ENCODE measurements at places on chromosomes 12 and 14.

DNA sequence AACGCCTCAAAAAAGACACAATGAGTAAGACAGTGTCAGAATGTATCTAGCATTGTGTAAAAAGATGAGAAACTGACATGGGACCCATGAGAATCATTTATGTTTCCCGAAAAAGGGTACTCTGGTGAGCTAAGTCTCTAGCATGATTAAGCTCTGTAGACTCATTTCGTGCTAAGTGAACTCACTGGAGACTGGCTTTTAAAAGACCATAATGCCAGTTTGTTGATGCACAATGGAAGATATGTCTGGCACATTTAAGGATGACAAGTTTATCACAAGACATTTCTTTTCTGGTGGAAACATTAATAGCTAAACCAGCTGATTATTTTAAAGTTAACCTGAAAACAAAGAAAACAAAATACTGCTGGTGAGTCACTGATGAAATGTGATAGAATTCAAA is 233.5 kb downstream of the SLC2A13 start:
- peak; percentile 79 for DNase-seq

DNA sequence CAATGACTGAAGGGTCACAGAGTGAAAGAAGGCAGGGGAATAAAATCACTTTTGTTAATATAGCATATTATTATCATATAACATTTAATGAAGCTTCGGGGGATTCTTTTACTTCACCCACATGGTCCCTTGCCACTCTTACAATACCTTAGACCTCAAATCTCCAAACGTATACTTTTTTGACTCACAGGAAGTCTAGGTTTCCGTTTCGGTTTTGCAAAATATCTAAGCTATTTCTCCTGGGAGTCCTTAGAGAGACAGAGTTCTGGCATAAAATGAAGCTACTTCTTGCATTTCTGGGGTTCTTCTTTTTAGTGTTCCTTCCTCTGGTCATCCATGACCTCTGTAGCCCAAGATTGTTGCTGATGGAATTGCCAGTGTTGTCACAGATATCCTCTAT is 590.5 kb upstream of the ATP2B1 start:
- DNase-seq, result no peak

DNA sequence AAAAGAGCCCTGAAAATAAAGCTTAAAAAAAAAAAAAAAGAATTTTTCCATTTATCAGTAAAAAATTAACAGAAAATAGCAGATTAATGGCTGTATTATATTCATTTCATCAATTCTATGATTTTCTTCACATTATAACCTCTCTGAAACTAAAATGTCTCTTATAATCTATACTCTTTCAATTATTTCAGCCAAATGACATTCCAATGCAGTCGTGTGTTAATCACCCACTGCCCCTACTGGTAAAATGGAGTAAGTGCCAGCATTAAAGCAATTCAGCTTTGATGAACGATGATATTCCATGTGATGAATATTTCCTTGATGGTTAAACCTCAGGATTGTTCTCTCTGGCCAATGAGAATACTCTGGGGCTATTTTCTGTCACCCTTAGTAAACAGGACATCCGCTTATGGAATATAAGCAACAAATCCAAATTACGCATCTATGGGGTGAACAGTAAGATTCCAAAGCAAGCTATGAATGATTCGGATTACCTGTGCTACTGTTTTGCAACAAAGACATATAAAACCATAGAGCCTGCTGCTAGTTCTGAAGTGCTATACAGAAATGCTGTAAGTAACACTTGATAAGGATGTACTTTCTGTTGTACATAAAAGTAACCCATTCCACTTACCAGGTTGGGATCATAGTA is 20.3 kb upstream of the SYCP3 start:
- DNase-seq, result peak; percentile 45

DNA sequence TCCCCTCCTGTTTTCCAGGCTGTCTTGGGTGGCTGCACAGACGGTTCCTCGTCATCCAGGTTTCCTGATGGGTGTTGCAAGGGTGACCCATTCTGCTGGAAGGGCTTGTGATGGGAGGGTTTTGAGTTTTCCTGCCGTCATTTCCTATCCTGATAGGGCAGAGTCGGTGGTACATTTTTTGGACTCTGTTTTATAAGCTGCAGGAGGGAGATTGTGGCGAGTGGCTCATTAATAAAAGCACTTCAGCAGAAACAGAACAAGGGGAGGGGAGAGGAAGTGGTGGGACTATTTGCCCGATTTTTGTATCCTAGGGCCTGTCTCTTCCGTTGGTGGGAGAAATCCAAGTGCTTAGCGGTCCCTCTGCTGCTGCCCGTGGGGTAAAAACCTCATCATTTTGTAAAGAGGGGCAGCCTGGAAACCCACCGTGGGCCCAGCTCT is 40.0 kb downstream of the TSPAN9 start:
- DNase-seq, result peak; percentile 89

GRCh38 chr14:49092345-49092744 is 493.8 kb downstream of the RPS29 start:
- DNase-seq, result no peak
